ENCODE measurements at places on chromosomes 5 and 9.
A peak's percentile ranks its signal among the peaks of the same experiment; 100 is the strongest.

DNA sequence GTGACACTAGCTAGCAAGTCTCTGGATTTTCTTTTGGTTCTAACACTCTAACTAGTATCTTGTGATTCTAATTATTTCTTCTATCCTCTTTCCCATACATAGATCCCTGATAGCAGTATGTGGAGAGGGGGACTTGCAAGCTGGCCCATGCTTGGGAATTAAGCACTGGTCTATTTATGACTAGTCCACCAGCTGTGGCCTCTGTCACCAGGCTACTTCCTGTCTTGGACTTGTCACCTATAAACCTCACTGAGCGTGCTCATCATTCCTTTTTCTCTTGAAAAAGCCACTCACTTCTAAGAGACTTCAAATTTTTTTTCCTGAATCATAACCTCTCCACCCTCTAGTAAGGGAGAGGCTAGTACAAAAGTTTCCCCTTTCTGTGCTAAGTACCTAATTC is 32.3 kb upstream of the MAMDC2 start:
- no peak for DNase-seq

GRCh38 chr5:113056988-113057387 is 80.4 kb downstream of the DCP2 start:
- DNase-seq, result no peak

DNA sequence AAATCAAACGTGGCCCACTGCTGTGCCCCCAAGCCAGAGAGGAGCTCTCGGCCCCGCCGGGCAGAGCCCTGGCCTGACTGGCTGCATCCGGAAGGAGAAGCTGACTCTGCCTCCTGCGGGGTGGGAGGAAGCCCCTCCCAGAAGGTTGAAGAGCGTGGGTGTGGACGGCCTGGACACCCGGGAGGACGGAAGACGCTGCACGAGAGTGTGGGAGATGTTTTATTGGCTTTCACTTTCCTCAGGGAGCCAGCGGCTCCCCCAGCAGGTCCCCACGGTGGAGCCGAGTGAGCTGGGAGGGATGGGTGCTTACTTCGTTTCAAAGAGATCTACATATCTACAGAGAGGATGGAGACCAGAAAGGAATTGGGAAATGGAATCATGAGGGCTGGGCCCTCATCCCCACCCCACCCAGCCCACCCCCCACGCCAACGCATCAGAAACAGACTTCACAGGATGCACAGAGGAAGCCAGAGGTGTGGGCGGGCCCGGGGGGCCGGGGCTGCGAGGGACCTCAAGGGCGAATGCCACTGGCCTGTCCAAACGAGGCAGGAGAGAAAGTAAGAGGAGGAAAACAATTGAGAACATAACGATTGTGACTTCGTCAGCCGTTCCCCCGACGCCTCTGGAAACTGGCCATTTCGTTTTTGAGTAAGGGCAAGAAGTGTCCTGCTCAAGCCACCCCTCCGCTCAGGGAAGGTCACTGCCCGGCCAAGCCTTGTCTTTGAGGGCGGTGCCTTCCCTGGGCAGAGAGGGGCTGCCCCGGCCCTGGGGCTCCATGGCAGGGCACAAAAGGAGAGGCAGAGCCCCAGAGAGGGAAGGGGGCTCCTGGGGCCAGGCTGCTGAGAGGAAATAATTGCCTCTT is 32.1 kb downstream of the FAM163B start:
- no peak for DNase-seq

GRCh38 chr9:133133681-133134387 is 12.8 kb upstream of the RALGDS start:
- peak; percentile 88 for DNase-seq

DNA sequence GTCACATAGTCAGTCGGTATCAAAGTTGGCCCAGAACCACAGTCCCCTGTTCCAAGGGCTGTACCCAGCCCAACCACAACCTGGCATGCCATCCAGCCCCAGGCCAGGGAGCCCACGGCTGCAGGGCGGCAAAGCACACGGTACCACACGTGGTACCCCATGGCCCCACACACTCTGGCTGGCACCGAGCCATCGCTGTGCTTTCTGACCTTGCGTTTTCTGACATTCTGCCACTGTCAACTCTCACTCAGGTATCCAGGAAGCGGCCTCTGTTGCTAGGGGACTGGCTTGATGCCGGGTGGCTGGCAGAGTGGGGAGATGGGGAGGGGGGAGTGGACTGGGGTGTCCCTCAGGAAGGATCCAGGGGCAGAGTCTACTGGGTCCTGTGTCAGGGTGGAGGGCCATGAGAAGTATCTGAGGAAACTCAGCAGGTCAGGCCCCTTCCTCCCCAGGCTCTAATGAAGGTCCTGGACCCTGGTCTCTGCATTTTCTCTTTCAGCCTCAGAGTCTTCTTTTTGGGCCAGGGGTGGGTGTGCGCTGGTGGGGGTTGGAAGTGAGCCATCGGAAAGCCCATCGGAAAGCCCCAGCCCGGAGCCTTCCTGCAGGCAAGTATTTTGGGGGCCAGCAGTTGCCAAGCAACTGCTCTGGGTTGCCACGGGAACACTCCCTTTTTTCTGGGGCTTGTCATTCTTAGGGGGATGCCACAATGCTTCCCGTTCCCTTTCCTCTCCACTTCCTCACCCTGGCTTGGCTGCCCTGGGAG is 21.0 kb upstream of the RALGDS start:
- no peak for DNase-seq

- DNase-seq, result no peak
These were observed 290.6 kb upstream of the IRX4 start for GRCh38 chr5:2173151-2173834.
